ENCODE measurements at places on chromosomes 5 and 9.
A peak's percentile ranks its signal among the peaks of the same experiment; 100 is the strongest.

DNA sequence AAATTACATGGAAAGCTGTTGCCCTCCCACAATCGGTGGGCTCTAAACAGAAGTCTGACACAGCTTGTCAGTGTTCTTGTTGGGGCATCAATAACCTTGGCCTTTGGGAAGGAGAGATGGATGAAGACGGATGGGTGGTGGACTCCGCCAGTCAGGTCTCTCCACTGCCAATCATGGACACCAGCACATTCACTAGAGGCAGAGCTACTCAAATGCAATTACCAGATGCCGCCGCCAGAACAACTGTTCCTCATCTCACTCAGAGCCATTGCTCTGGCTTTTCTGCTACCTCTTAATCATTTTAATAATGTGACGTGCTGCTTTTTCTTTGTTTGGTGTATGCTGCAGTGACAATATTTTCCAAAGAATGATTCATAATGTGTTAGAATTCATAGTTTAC, 27.9 kb upstream of the SEMA5A start:
- DNase-seq, result no peak

DNA sequence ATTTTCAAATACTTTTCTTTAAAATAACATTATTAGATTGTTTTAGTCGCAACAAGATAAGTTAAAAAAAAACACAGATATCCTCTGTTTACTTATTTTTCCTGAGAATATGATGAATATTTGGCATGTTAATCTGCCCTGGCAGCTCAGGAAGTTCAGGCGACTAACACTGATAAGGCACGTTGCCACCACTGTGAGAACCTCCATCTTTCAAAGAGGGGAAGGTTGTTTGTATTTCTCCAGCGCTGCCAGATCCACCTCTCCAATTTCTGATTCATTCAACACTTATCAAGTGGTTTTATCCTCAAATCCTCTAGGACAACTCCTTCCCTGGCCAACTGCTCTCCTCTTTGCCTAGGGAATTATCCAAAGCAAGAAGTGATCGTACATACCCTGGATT, 21.8 kb downstream of the CTNNAL1 start:
- no peak for DNase-seq

GRCh38 chr9:113737517-113738271, 138.4 kb upstream of the ZNF618 start:
- DNase-seq, result no peak

GRCh38 chr9:79236466-79236865, 335.3 kb upstream of the TLE4 start:
- DNase-seq, result no peak

- no peak for DNase-seq
Measured at GRCh38 chr5:110896901-110897300, 158.1 kb downstream of the SLC25A46 start.

- no peak for DNase-seq
Measured at GRCh38 chr5:36790847-36791246, 85.7 kb upstream of the NIPBL start.

- no peak for DNase-seq
Measured at GRCh38 chr9:87338088-87338989, 159.3 kb upstream of the DAPK1 start.

DNA sequence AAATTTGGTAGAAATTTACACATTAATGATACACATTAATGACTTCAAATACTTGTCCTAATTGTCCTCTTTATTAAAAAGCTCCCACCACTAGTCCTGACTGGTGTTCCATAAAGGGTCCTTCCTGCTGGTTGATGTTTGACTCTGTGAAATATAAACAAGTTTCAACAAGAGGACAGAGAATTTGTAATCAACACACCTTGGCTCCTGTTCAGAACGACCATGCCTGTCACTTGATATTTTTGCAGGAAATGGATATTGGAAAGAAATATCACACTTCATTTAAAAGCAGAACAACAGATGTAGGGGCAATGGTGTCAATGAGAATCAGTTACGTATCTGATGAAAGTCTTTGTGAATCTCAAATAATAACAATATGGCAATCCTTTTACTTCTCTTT, 211.7 kb downstream of the ENC1 start:
- DNase-seq, result no peak

DNA sequence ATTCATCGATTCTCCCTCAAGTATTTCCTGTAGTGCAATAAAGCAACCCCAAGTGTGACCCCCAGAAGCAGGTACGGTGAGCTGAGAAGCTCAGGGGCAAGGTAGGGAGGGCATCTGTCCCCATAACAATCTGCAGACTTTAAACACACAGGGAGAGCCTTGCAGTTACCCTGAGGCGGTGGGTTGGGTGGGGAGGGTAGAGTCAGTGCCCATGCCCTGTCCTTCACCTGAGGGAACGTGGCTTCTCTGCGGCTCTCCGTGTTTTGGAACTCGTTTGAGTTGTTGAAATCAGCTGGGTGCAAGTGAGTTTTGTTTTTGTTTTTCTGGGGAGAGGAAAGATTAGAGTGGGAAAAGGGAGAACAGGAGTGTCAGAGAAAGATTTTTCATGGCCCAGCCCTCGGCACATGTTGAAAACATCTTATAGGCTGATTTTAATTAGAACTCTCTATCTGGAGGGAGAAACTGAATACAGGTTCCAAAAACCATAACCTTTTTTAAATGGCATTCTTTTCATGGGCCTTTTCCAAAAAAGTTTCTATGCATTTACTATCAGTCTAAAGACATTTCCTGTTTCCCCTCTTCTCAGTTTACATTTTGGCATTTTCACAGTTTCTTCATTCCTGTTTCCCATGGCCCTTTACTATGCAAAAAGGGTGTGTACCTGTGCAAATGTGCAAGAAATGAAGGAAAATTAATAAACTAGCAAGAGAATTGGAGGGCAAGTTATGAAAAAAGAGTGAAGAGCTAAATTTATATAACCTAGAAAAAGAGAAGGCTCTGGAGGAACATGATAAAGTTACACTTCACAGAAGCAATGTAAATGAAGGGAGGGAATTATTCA, 266.5 kb upstream of the VLDLR start:
- no peak for DNase-seq

GRCh38 chr9:136107155-136107952, 11.3 kb downstream of the TMEM250 start:
- DNase-seq, result no peak

DNA sequence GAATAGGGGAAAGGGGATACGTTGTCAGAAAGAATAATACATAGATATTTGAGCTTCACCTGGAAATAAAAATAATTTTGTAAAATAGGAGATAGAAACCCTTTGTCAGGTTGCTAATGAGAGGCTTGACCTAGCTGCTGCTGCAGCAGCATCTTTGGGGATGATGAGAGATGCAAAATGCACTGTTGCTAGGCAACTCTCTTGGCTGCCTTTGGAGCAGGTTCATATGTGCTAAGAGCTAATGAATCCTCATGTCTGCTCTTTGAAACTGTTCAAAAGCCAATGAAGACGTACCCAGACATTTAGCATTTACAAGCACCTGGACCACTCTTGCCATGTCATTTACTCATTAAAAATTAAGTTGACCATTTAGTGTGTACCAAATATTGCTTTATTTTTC, 121.7 kb downstream of the FOCAD start:
- no peak for DNase-seq

DNA sequence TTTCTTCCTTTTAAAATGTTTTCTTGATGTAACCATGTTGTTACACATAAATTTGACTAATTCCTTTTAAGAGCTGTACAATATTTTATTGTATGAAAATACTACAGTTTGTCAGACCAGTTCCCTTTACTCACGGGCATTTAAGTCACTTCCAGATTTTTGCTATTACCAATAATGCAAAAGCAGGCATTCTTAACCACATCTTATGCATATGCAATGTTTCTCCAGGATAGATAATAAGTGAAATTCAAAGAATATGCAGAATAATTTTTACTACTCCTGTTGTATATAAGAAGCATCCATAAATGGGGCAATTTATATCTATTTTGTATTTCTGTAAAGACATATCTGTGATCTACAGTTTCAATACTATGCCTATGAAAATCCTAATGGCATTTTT, 77.3 kb downstream of the FNIP1 start:
- no peak for DNase-seq

DNA sequence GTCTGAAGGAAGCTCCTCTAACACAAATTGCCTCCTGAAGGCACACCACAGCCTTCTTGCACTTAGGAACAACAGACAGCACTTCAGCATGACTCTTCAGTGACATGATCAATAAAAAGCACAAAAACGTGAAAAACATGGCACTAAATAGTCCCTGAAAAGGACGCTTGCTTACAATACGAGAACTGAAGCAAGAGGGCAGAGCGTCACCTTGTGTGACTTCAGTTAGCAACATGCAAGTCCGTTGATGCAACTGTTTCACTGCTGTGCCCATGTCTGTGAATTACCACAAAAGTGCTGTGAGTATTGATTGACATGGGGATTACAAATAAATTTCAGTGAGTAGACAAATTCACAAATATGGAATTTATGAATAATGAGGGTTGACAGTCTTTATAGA, 219.9 kb upstream of the GAS1 start:
- no peak for DNase-seq

GRCh38 chr9:8621416-8621815, 821.8 kb upstream of the DMAC1 start:
- DNase-seq, result no peak

GRCh38 chr5:132750471-132751230, 3.4 kb downstream of the CCNI2 start:
- no peak for DNase-seq

DNA sequence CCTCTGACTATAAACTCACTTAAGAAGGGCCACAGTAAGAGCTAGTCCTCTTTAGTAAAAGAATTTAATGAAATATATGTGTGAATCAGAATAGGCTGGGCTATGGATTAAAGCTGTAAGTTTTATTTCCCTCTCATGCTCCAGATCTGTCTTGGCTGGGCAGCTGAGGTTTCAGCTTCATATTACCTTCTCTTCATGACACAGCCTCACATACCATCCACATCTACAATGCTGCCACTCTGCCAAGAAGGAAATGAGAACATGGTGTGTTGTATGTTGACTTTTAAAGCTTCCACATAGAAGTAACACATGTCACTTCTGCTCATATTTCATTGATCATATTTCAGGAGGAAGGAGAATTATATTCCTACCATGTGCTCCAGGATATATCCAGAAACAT, 776.0 kb upstream of the ACO1 start:
- DNase-seq, result peak; percentile 63

GRCh38 chr9:125497906-125498305, 209.1 kb downstream of the MAPKAP1 start:
- no peak for DNase-seq

- peak; percentile 46 for DNase-seq
Measured at GRCh38 chr5:122076669-122077365, 1.2 kb downstream of the LOX start.

DNA sequence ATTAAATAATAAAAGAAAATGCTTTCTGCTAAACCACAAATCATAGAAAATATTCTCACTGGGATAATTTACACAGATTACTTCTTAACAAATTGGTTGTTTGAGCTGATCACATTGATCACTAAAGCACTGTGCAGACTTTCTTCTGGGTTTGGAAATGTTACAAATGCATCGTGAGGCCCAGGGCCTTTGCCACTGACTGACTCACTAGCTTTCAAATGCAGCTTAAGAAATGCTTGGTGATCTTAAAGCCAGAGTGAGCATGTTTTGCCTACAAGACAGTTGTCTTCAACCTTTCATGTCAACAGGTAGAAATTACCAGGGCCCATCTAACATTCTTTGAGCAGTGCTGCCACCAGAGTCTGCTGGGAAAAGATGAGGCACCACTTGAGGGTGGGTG, 252.3 kb upstream of the ADRA1B start:
- no peak for DNase-seq

DNA sequence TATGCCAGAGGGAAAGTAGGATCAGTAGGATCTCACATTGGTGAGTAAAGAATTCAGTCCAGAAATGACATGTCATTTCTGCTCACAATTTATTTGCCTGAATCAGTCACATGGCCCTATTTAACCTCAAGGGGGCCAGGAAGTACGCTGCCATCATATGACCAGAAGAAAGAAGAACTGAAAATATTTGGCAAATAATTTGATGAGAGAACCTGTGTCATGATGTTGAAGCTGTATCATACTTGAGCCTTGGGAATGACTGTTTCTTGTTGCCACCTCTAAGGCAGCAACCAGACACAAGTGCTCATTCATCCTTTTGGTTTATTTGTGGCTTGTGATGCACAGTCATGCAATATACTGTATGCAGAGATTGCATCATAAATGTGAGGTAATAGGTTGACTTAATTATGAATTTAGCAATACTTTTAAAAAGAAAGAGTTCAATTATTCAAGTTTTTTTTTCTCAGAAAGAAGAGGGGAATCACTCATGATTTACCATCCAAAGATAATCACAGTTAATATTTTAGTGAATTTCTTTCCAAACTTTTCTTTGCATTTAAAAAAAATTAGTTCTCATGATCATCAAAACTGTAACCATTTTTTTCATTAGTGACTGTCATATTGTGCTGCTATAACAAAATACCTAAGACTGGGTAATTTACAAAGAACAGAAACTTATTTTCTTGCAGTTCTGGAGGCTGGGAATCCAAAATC, 8.2 kb upstream of the ZFYVE16 start:
- DNase-seq, result no peak

GRCh38 chr5:442335-443238, at the start of gene EXOC3:
Gene EXOC3 (plus strand): TSS chr5:443176. CDS start chr5:446206, 3,030 bp downstream.
- DNase-seq, result no peak

DNA sequence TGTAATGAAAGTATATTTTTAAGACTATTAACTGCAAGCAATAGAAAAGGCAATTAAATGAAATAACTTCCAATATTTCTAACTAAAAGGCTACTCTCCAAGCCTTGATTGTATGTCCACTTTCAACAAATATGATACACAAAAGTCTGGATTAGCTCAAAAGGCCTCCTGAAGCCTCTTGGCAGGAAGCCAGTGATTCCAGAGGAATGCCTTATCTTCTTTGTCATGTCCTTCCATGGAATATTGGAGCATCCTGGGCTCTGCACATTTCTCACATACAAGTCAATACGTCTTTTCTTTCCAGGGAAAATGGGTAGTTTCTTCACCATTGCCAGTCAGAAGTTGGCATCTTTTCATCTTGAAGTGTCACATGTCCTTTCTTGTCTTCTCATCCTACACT, 357.8 kb downstream of the KDM4C start:
- DNase-seq, result no peak

DNA sequence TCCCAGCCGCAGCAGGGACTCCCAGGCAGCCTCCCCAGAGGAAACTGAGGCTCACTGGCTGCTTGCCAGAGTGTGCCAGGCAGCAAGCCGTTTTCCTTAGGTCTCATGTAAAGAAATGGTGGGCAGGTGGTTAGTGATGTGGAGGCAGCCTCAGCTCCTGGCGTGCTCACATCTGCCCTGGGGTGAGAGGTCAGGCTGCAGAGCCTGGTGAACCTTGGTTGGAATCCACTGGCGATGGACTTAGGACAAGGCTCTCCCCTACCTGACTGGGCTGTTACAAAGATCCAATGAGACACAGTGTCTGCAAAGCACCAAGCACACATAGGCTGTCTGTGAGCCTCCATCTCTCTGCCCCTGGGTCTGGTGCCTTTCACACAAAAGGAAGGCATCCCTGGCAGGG, 30.9 kb downstream of the LHX6 start:
- no peak for DNase-seq

- no peak for DNase-seq
Measured at GRCh38 chr5:144015961-144016360, 154.5 kb downstream of the YIPF5 start.

- no peak for DNase-seq
Measured at GRCh38 chr5:94670726-94671125, 52.3 kb downstream of the SLF1 start.

GRCh38 chr5:151248651-151249050, 4.3 kb upstream of the GM2A start:
- DNase-seq, result no peak

- DNase-seq, result no peak
Measured at GRCh38 chr5:154761046-154761736, 6.0 kb downstream of the LARP1 start.

GRCh38 chr5:163964671-163965070, 459.3 kb downstream of the MAT2B start:
- no peak for DNase-seq

All from skeletal muscle cell (primary cell).